Hippocampal formation (tissue), 2 donors: ENCODE measurements at places on chromosomes 6 and 20.

DNA sequence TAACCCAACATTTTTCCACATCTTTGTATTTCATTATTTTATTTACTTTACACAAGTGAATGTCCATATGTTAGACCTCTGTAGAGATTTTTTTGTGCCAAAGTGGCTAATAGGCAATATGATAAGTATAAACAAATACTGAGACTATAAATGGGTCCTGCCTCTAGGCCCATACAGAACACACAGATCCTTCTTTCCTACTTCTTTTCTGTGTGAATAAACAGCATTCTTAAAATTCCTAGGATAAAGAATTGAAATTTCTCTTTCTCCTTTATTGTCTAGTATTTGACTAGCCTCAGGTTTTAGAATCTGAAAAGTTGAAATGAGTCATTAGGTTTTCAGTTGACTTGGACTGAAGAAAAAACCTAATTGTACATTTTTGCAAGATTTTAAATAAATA is 46.3 kb upstream of the HS3ST5 start:
- no peak for DNase-seq

- DNase-seq = no peak
These were observed 249.0 kb upstream of the OPRM1 start for GRCh38 chr6:153790048-153790447.

DNA sequence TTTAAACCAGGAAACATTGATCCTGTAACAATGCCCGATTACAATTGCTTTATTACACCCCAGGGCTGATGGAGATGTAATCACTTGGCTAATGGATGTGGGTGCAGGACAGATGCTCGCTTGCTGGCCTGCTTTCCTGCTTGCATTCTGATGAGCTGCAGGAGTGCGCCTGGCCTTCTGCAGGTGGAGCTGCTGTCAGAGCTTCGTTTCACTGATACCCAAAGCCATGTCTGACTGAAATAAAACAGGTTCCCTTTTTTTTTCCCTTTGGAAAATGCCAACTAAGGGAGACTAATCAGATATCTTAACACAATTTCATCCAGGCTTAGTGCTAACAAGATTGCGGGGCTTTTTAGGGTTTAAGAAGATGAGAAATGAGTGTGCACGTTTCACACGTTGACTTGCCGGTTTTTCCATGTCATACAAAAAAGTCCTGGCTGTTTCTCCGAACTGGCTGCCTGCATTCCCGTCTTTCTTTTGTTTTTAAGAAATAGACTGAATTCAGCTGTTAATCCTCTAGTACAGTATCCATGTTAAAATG is 60.7 kb downstream of the VAPB start:
- DNase-seq = no peak

- no peak for DNase-seq
These were observed 1.7 kb downstream of the LOC128125822 start for GRCh38 chr6:63573899-63574553.
